Camera-type eye (tissue), 1 donor: ENCODE measurements at places on chromosomes 11 and 22. TPM values are rescaled to one million over a fixed set of nuclear protein-coding genes. Genes with fewer than 3 reads are reported as not detected.

Gene CCDC116
- 0.27 TPM for total RNA-seq

Gene TMPRSS5
- 5.1 TPM for total RNA-seq

Gene DGAT2
- 5.2 TPM for total RNA-seq

Gene AASDHPPT
- total RNA-seq = 139 TPM

Gene OR52W1
- not detected for total RNA-seq

Gene MB
- total RNA-seq = 39.8 TPM

Gene MYRF
- 20.1 TPM for total RNA-seq

Gene MS4A12
- not detected for total RNA-seq

Gene GLYAT
- not detected for total RNA-seq

Gene PEX16
- 14.0 TPM for total RNA-seq

Gene BTG4
- total RNA-seq = not detected
